ENCODE measurements at places on chromosomes 6 and 20.

DNA sequence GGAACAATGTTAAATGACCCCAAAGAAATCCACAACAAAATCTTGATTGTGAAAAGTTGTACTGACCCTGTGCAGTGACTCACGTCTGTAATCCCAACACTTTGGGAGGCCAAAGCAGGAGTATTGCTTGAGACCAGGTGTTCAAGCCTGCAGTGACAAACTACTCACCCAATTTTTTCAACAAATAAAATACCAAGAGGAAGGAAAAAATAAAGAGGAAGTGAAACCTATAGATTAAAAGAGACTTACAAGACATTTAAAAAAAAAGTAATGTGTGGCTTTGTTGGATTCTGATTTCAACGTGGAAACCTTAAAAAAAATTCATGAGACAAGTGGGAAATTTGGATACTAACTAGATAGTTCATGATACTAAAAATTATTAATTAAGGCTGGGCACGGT, 31.9 kb downstream of the GINS1 start:
- DNase-seq = no peak

- DNase-seq = peak; percentile 61
These were observed 37.2 kb upstream of the PLCB1 start for GRCh38 chr20:8094850-8095249.

DNA sequence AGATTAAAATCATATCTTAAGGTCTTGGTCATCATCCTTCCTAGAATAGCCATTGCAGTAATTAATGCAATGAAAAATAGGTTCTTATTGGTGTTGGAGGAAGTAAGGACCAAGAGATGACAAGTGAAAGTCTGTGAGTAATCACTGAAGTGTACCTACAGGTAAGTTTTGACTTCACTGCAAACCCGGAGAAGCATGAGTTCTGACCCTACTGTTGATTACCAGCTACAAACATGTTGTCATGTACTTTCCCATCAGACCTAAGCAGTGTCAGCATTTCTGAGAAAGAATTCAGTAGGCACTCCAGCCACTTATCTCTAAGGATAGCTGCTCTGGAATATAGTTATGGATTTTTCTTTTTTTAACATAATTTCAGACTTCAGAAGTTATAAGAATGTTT, 280.9 kb downstream of the ZFAND3 start:
- no peak for DNase-seq

DNA sequence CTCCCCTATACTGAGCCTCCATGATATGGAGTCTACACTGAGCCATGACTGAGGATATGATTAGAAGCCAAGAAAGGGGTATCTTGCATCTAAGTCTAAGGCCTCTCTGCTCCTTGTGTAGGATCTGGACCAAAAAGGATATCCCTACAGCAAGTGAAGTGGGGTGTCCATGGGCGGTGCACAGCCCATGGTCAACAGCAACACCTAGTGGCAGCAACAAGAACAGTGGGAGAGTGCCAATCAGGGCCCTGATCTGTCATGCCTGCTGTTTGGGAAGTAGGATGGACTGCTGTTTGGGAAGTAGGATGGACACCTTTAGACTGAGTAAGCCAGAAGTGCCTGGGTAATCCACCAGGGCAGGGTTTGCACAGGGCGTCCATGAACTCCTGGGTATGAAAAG, 22.4 kb downstream of the PTGIS start:
- DNase-seq = no peak

- DNase-seq = no peak
These were observed 51.2 kb upstream of the SLC22A1 start for GRCh38 chr6:160070427-160070826.

- no peak for DNase-seq
These were observed 8.4 kb upstream of the ULBP2 start for GRCh38 chr6:149933461-149933860.

DNA sequence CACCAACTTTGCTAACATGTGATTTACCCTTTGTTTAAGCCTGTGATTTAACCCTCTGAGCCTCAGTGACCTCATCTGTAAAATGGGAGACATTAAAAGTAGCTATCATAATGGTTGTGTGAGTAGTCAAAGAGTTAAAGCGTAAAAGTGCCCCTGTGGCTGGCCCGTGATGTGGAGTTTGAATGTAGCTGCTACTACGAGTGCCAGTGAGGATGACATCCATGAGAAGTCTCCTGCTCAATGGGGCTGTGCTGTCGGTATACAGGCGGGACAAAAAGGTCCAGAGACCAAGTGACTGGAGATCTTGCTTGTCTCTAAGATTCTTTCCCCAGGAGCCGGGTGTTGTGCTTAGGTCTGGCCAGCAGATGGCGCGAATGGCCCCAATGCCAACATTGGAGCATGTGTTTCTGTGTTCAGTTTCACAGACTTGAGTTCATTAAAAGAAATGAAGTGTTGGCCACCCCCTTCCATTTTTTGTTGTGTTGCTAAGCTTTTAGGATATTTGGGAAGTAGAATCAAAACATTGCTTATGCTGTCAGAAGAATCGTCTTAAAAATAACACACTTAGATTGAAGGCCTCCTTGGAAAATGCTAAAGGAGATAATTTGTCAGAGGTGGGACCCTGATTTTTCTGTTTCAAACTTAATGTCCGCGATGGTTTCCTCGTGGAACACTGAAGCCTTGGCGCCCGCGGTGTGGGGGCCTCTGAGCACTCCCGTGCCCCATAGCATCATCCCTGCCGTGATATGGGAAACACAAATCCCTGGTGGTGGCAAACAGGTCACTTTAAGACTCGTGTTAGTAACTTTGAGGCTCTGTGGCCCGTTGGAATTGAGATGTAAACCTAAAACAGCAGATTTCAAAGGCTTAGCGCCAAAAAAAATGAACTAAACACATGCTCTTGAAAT, 9.3 kb upstream of the RBM38 start:
- DNase-seq = peak; percentile 61

DNA sequence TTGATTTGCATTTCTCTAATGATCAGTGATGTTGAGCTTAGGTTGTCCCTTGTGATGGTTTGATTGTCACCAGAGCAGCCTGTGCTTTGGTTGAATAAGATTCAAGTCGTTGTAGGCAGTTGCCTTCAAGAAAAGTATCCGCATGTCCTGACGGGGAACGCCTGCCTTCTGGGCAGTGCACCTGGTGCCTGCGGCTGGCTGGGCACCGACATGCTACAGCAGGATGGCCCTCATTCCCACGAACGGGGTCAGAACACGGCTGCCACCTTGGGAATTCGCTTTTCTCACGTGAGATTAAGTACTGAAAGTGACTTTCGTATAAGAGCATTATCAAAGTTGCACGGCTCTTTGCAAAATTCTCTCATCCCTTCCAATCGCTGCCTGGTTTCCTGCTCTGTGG, 78.4 kb downstream of the CDH4 start:
- DNase-seq = no peak

- no peak for DNase-seq
These were observed 598.8 kb downstream of the RNF144B start for GRCh38 chr6:18985996-18986395.

Measured in HFFc6 (cell line).